ENCODE measurements at places on chromosomes 6 and 20.

GRCh38 chr6:158067436-158068015 is 85.9 kb downstream of the SYNJ2 start:
- peaks cover 31% of the 10 kb centered on the region for H3K4me1 ChIP-seq
- H3K27me3 ChIP-seq = no peaks in the 10 kb centered on the region
- H3K27ac ChIP-seq = no peak overlapping the region
- no peak for DNase-seq
- no peak overlapping the region for H3K4me3 ChIP-seq

DNA sequence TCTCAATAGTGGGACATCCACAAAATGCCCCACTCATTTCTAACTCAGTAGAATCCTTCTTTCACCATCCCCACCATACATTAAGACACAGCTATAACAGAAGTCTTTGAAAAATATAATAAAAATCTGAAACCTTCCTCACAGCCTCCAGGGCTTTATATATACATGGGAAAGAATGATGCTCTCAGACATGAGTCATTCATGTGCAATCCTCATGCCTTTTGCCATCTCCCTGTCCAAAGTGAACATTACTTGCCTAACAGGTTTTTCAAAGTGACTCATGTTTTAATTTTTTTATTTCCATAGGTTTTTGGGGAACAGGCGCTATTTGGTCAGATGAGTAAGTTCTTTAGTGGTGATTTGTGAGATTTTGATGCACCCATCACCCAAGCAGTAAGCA is 162.7 kb downstream of the RALGAPA2 start:
- peak overlapping the region; percentile 50 for H3K27ac ChIP-seq
- no peak overlapping the region for H3K4me3 ChIP-seq
- H3K27me3 ChIP-seq = no peaks in the 10 kb centered on the region
- no peak for DNase-seq

GRCh38 chr20:23043376-23043775 is 6.1 kb downstream of the THBD start:
- no peaks in the 10 kb centered on the region for H3K36me3 ChIP-seq
- H3K4me3 ChIP-seq = no peak overlapping the region
- no peak overlapping the region for H3K27ac ChIP-seq
- no peak for DNase-seq

- H3K27ac ChIP-seq = no peak overlapping the region
- DNase-seq = no peak
- peaks cover 16% of the 10 kb centered on the region for H3K27me3 ChIP-seq
- H3K4me3 ChIP-seq = no peak overlapping the region
Observed at GRCh38 chr6:145151624-145152023, 583.7 kb downstream of the EPM2A start.

DNA sequence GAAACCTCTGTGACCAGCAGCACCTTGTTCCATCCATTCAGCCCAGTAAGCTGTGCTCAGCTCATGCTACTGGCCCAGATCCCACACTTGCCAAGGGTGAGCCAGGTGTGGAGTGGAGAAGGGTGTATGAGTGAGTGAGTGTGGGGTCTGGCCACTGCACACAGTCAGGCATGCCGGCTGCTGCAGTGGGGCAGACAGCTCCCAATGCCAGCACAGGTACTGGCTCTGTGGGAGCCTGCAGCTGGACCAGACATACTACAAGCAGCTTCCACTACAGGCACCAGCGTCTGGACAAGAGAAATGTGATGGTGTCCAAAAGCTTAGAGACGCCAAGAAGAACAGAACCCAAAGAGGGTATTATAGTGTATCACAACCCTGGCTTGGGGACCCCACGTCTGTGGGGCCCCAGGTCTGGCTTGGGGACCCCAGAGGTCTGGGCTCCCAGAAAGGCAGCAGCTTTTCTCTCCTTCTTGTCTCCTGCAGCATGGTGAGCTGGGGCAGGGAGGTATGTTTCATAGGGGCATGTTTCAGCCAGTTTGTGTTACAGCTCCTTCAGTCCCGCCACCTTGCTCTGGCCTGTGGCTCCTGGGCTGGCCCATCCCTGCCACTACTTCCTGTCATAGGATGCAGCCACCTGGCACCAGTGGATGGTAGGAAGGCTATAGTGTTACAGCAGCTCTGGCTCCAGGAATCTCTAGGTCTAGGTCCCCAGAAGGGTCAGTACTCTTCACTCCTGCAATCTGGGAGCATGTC is 152.4 kb upstream of the HSF2 start:
- no peaks in the 10 kb centered on the region for H3K36me3 ChIP-seq
- no peaks in the 10 kb centered on the region for H3K4me1 ChIP-seq
- no peaks in the 10 kb centered on the region for H3K27me3 ChIP-seq

GRCh38 chr20:64239449-64240242 is 15.9 kb upstream of the PCMTD2 start:
- no peaks in the 10 kb centered on the region for H3K4me1 ChIP-seq
- H3K27me3 ChIP-seq = peaks cover 9% of the 10 kb centered on the region
- H3K4me3 ChIP-seq = no peak overlapping the region

DNA sequence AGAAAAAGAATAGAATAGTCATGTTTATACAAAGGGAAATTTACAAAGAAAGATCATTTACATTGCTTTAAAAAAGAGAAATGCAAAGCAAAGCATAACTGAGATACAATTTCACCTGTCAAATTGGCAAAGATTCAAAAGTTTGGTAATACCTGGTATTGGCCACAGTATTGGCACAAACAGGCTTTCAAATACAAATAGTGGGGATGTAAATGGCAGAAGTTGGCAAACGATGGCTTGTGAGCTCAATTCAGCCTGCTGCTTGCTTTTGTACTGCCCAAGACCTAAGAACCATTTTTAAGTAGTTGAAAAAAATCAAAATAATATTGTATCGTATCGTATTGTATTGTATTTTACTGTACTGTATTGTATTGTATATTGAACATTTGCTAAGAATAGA is 194.5 kb upstream of the JAG1 start:
- H3K4me3 ChIP-seq = no peak overlapping the region
- no peak overlapping the region for H3K27ac ChIP-seq
- DNase-seq = no peak
- no peaks in the 10 kb centered on the region for H3K27me3 ChIP-seq
- no peaks in the 10 kb centered on the region for H3K4me1 ChIP-seq

DNA sequence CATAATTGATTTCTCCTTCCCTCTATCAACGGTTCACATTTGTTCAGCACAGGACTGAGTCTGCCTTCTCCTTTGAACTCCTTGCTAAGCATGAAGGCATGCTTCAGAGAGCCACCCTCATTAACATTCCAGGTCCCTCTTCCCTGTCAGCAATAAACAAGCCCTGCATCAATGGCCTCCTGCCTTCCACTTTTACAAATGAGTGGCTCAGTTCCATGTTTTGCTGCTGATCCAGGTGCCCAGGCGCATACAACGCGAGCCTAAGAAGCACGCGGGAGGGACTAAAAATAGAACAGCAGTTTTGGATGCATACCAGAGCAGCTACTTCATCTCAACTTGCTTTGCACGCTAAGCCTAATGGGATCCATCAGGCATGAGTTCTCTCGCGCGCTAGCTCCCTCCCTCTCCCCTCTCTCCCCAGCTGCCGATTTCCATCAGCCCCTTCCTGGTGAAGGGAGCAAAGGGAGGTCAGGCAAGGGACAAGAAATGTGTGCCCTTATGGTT is 53.4 kb downstream of the TRAF3IP2 start:
- no peak overlapping the region for H3K27ac ChIP-seq
- peaks cover 21% of the 10 kb centered on the region for H3K36me3 ChIP-seq
- DNase-seq = no peak
- no peaks in the 10 kb centered on the region for H3K27me3 ChIP-seq
- H3K4me1 ChIP-seq = peaks cover 4% of the 10 kb centered on the region

DNA sequence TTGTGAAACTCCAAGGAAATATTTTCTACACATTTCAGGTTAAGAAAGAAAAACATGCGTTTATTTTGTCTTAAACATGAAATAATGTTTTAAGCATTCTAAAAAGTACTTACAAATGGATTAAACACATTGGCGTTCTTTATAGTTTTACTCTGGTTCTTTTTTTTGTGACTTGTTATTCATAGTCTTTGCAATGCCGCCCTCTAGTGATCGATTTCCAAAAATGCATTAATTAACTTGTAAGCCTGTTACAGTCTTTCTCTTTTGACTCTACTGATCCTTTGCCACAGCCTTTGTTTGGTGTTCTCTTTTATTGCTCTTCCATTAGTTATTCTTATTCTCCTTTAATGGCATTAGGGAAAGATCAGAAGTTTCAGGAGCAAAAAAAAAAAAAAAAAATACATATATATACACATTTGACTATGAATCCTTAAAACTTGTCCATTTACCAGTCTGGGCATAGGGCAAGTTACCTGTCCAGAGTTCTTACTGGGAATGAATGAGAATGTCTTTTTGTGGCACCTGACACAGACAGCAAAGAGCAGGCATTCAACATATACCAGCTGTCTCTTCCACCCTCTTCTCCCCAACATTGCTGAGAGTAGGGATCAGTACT is 59.9 kb downstream of the MACROD2 start:
- no peaks in the 10 kb centered on the region for H3K4me1 ChIP-seq
- no peak overlapping the region for H3K4me3 ChIP-seq
- no peaks in the 10 kb centered on the region for H3K36me3 ChIP-seq
- no peak overlapping the region for H3K27ac ChIP-seq
- DNase-seq = no peak

DNA sequence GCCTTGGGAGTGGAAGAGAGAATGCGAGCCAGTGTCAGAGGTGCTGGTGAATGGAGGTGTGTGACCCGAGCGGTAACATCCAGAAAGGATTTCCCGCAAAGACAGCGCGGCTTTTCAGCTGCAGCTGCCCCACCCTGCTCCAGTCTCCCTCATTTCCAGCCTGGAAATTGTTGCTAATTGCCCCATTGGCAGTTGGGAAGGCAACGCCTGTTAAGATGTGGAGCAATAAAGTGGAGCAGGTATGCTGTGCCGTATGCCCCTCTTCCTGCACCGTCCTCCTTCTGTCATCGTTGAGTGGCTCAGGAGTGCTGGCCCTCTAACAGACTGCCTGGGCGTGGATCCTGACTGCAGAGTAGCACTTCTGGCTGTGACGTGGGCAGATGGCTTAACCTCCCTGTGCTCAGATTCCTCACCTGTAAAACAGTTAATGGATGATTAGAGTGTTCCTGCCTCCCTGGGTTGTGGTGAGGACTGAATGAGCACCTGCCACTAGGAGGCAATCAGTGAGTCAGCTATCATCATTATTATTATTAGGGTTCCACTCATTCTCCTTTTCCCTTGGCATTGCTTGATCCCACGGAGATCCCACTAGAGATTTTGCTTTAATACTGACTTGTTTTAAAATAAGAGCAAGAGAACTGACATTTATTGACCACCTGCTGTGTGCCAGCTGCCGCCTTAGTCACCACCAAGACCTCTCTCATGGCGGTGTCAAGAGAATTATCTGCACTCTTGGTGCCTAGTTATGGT is 11.7 kb downstream of the ARFGEF2 start:
- H3K4me3 ChIP-seq = no peak overlapping the region
- H3K27me3 ChIP-seq = no peaks in the 10 kb centered on the region
- H3K4me1 ChIP-seq = peaks cover 29% of the 10 kb centered on the region
